ENCODE measurements at places on chromosomes 3 and 15.

DNA sequence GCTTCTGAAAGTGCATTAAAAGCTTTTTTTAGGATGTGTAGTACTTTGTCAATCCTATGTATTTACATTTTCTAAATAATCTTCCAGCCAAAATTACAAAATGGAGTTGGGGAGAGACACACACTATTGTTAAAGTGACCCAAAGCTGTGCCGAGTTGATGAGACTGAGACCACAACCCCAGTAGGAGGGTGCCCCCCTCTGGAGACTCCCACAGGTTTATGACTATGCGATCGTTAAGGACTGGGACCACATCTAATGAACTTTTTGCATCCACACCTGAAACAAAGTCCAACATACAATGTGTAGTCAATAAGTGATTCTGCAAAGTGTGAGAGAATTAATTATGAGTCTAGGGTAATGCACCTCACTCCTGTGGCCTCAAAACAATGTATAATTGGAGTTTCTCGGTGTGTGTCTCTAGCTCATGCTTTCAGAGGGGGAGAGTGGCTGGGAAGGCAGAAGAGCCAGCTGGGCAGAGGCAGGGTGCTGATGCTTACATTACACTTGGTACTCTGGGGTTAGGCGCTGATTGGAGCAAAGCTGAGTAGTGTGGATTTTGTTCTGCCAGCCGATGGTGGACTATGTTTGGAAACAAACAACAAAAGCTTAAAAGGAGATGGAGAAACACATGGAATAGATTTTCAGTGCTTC lies 102.8 kb downstream of the KCNH8 start:
- DNase-seq = no peak

DNA sequence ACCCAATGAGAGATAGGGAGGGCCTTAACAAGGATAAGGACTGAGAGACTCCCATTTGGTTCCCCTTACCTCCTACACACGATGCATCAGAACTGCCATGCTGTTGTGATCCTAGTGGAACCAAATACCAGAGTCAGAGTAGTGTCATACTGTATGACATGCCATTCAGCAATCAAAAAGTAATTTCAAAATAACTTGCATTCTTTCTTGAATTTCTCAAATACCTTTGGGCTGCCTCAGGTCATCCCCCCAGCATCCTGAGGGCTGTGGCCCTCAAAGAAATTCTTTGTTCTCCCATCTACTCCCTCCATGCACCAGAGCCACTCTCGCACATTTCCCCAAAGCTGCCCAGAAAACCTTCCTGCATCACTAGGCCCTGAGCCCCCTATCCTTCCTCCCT lies 68.9 kb upstream of the PPP2R3A start:
- DNase-seq = no peak

GRCh38 chr3:14481018-14481645 lies 59.0 kb downstream of the GRIP2 start:
- no peak for DNase-seq

- no peak for DNase-seq
Observed at GRCh38 chr3:185696039-185696438, 109.9 kb downstream of the SENP2 start.

DNA sequence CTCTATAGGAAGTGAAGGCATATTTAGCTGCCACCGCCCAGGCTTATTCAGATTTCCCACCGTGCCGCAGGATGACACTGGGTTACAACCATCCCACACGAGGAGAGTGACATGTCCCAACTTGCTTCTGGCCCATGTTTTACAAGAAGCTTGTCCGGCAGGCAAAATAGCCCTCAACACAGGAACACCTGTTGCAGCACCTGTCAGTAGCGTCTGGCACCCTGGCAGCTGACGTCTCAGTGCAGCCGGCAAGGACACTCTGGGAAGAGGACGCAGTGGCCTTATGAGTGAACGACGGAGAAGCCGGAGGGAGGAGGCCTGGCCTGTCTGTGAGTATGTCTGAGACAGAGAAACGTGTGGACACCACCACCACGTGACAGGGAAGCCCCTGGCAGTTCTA lies 32.1 kb downstream of the FAM174B start:
- DNase-seq = no peak

DNA sequence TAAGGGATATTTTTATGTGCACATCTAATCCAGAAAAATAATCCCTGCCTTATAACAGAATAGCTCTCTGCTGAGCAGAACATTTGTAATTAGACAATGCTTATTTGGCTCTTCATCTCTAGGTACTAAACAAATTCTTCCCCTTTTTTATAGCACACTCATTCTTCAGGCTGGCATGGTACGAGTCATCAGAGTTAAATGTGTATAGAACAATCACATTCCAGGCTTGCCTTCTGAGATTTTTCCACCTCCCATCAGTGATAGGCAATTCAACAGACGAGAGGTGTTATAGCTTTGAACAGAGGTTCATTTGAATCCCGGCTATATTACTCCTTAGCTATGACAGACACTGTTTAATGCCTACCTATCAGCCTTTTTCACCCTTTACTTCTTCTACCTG lies 21.4 kb upstream of the SPPL2A start:
- DNase-seq = no peak

- no peak for DNase-seq
Observed at GRCh38 chr3:157061265-157061664, 98.7 kb downstream of the CCNL1 start.

Data from RPMI8226 (cell line).